ENCODE measurements at places on chromosomes 13 and 19.

GRCh38 chr13:57815600-57815999 lies 184.1 kb downstream of the PCDH17 start:
- no peak for DNase-seq

GRCh38 chr13:21402586-21403307 lies 56.4 kb downstream of the ZDHHC20 start:
- DNase-seq: no peak

- DNase-seq: no peak
These were observed 67.6 kb downstream of the TEX29 start for GRCh38 chr13:111387945-111388600.

DNA sequence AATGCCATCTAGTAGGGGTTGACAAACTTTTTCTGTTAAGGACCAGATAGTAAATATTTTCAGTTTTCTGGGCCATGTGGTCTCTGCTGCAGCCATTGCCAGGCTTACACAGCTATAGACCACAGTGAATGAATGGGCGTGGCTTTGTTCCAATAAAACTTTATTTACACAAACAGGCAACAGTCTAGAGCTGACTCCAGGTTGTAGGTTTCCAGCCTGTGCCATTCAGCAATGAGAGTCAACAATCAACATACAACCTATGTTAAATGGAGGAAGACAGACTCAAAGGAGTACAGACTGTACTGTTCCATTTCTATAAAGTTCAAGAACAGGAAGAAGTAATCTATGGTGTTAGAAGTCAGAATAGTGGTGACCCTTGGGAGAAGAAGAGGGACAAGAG lies 15.2 kb upstream of the IZUMO2 start:
- DNase-seq: no peak

DNA sequence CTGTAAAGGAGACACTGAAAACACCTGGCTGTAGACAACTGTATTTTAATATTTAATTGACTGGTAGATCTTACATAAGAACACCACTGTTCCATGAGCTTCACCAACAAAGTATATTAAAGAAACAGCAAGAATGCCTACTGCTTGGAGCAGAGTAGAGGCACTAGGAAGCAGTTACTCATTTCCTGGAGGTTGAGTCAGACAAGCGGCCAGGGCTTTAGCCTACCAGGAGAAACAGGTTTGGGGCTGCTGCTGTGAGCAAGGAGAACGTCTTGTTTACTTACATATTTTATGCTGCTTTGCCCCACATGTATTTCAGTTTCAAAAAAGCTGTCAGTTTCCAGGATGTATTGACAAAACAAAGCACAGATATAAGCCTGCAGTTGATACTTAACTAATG lies 33.4 kb downstream of the ALG5 start:
- DNase-seq: no peak

DNA sequence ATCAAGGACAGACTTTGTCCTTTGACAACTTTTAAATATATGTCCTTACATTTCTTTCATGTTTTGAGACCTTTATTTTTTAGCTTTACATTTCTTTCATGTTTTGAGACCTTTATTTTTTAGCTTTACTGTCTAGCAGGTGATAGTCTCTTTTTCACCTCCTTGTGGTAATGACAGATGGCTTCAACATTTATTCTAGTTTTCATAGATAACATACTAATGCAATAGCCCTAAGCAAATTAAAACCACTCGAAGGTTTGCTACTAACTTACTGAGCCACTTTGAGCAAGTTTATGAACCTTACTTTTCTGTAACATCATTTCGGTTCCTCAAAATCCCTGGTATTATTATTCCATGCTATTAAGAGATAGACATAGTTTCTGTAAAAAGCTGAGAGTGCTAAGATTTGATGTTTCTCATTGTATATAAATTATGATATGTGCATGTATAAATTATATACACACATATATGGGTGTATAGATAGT lies 4.5 kb downstream of the DACH1 start:
- DNase-seq: no peak

- no peak for DNase-seq
These were observed 91.3 kb downstream of the ZMYM2 start for GRCh38 chr13:20049558-20050473.

DNA sequence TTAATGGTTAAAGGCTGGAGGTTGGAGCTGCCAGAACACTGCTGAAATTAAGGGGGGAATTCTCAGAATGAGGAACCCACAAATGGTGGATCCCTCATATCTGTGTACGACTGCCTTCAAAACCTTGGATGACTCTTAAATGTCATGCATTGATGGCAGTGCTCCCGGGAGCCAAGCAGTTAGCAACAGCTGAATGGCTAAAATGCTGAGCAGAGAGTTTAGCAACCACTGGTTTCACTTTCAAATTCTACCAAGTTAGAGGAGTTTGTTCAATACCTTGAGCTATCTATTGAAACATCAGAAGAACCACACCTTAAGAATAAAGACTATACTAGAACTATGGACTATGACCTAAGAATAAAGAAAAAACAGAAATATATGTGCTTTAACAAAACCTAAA lies 41.4 kb downstream of the UQCRFS1 start:
- no peak for DNase-seq

- no peak for DNase-seq
These were observed 13.7 kb downstream of the SMIM24 start for GRCh38 chr19:3466635-3467034.

DNA sequence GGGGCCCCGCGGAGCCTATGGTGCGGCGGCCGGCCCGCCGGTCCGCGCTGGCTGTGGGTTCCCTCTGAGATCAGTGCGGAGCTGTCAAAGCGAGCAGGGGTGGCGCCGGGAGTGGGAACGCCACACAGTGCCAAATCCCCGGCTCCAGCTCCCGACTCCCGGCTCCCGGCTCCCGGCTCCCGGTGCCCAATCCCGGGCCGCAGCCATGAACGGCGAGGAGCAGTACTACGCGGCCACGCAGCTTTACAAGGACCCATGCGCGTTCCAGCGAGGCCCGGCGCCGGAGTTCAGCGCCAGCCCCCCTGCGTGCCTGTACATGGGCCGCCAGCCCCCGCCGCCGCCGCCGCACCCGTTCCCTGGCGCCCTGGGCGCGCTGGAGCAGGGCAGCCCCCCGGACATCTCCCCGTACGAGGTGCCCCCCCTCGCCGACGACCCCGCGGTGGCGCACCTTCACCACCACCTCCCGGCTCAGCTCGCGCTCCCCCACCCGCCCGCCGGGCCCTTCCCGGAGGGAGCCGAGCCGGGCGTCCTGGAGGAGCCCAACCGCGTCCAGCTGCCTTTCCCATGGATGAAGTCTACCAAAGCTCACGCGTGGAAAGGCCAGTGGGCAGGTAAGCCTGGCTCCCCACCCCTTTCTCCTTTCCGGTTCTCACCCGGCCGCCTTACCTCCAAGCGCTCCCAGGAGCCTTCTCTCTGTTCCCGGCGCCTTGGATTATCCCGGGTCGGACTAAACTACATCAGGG lies at the start of gene PDX1:
Gene PDX1 (plus strand): TSS at position 67 of the 743 bp plus-strand sequence. CDS start 139 bp downstream, at position 206.
- no peak for DNase-seq

DNA sequence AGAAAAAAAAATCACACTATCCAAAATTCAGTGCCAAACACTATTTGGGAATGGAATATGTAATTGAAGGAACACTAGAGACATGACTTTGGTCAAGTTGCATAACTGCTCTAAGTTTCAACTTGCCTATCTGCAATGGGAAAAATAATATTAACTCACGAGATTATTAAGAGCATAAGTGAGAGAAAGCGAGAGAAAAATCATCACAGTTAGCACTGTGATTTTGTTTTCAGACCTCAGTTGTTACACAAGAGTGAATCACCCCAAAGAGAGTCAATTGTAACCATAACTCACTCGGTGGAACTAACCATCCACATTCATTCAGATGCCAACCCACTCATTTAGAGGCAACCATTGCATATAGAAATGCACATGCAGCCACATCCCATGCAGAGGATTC lies 147.1 kb downstream of the NHLRC3 start:
- no peak for DNase-seq

DNA sequence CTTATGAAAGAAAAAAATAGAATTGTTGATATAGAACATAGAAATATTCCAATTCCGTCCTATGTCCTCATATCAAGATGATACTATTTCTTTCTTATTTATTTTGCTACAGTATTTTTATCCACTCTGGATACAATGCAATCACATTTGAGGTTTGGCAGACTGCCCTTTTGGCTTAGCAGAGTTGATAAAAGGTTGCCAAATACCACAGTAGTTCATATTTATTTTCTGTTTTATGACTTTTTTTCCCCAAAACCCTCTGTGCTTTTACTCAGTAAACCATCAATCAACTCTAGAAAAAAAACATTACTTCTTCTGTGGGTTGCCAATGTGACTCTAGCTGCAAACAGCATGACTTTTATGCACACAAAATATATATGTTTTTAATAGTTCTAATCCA lies 424.5 kb downstream of the PCDH9 start:
- DNase-seq: no peak

GRCh38 chr13:67228916-67229315 lies 1.2 kb downstream of the PCDH9 start:
- DNase-seq: no peak

DNA sequence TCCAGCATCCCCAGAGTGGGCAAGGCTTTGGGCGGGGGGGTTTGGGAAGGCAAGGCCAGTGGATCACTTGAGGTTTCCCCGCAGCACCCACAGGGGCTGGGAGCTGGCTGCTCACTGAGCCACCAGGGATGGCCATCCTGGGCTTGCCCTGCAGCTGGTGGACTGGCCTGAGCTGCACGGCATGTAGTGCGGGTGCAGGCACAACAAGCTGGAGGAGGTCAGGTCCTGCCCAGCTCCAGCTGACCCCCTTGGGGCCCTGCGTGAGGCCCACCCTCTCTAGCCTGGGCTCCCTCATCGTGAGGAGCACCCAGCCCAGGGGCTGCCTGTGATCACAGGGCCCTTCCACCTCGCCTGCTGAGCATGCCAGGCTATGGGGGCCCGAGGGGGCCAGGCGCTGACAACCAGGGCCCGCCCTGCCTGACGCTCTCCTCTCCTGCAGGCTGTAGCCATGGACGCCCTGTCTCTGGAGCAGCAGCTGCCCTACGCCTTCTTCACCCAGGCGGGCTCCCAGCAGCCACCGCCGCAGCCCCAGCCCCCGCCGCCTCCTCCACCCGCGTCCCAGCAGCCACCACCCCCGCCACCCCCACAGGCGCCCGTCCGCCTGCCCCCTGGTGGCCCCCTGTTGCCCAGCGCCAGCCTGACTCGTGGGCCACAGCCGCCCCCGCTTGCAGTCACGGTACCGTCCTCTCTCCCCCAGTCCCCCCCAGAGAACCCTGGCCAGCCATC lies 22.9 kb downstream of the COMP start:
- no peak for DNase-seq

GRCh38 chr13:60467098-60467497 lies 70.1 kb downstream of the TDRD3 start:
- no peak for DNase-seq

- DNase-seq: no peak
These were observed 65.8 kb upstream of the MED4 start for GRCh38 chr13:48160606-48161278.

- no peak for DNase-seq
These were observed 10.7 kb downstream of the MARCHF2 start for GRCh38 chr19:8423817-8424223.

GRCh38 chr19:35116072-35116801 lies 614 bp downstream of the FXYD3 start:
- no peak for DNase-seq

GRCh38 chr13:47066226-47066625 lies 169.4 kb upstream of the HTR2A start:
- no peak for DNase-seq

DNA sequence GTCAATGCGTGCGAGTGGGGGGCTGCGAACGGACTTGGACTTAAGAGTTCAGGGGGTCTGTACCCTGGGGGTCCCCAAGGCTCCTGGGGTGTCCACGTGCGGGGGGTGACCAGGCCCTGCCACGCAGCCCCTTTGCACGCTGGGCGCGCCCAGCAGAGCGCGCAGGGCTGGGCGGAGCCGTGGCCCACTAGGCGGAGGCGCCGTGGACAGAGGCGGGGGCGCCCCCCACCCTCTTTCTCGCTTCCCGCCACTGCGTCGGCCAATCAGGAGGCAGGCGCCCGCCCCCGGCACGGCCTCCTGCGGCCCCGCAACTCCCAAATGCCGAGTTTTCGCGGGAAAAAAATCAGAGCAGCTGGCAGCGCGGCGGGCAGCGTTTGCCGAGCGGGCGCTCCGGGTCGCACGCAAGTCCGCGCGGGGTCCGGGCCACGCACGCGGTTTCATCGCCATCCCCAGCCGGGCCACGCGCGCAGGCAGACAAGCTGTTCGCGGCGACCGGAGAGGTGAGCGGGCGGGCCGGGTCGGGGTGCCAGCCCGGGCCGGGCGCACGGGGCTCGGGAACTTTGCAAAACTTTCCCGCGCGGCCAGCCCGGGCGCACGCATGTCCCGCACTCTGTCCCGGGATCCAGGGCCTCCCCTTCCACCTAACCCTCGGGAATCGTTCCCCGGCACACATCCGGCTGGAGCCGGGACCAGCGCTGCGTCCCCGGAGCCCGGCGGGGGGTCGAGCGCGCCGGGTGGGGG lies at the start of gene UHRF1:
Gene UHRF1 (plus strand): TSS at position 346 of the 741 bp plus-strand sequence. CDS start 1,385 bp downstream, outside the sequence.
- no peak for DNase-seq

- no peak for DNase-seq
These were observed 142.5 kb downstream of the LACC1 start for GRCh38 chr13:44022196-44022595.

DNA sequence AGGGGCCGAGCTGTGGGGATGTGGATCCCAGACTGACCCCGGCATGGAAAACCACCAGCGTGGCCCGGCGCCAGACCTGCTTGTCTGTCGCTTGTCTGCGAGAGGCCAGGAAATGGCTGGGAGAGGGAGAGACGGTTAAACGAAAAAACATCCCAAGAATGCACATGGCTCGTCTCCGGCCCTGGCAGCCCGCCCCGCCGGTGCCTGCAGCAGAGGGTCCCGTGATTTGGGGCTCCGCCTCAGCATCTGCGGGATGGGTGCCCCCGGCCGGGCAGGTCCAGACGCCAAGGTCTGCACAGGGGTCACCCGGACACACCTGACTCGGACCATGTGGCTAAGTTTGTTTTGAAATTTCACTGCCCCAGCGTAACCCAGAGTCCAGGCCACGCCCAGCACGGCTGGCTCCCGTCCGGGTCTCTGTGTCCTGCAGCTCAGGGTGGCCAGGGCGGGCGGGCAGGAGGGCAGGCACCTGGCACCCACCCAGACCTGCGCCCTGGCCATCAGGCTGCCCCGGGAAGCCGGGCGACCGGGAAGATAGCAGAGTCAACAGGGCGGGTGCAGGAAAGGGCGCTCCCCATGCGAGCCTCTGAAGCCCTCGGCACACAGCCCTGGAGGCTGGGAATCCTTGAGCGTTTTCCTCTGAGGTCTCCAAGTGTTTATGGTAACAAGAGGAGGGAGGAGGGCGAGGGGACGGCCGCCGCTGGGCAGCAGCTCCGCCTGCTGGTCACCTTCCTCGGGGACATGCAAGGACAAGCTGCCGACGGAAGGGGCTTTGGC lies 103.2 kb downstream of the GADD45B start:
- DNase-seq: no peak

DNA sequence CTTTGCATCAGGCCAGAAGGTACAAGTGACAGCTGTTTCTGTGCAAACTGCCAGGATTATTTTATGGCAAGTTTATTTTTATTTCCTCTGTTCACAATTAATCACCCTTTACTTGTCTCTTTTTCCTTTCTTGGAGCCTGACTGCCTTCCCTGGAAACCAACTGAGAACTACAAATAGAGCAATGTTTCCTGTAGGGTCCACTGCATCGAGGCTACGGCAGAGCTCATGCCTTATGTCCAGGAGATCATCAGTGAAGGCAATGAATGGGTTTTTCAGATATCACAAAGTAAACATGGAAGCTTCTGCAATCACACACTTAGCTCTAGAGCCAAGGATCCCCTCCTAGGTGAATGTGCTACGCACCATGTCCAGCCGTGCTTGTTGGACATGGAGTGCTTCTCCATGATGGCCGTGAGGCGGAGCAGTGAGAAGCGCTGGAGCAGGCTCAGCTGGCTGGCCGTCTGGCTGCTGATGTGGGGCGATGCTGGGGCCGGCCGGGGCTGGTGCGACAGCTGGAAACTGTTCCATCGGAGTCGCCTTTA lies 110.9 kb downstream of the KL start:
- no peak for DNase-seq

All from esophagus squamous epithelium (tissue), 5 donors.